ENCODE measurements at places on chromosomes 6 and 20.

DNA sequence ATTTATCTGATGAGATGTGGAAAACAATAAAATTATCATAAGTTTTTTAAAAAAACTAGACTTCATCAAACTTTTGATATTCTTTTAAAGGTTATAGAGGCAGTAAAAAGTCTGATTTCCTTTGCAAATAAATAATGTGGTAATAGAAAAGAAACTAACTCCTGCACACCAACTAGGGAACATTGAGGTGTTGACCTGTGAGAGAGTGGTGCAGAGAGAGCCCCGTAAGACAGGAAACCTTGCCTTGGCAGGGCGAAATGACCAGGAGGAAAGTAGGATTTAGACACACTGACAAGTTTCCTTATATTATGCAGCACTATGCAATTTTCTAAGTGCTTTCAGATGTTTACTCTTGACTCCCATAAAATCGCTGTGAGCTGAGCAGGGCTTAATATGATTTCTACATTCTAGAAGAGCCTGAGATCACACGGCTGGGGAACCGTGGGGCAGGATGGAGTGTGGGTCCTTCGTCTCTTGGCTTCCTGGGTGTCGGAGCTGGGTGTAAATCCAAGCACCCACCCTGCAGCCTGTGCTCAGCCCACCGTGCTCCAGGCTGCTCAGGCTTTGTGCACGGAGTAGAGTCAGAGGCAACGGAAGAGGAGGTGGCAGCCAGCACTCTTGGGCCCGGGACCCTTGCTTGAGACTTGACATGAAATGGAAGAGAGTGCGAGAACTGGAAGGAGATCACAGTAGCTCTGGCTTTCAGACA lies 61.3 kb upstream of the FOXQ1 start:
- no peak for DNase-seq

- DNase-seq, result no peak
Observed at GRCh38 chr6:16450821-16451220, 212.4 kb downstream of the GMPR start.

GRCh38 chr6:144776031-144776819 lies 491.1 kb downstream of the UTRN start:
- DNase-seq, result no peak

DNA sequence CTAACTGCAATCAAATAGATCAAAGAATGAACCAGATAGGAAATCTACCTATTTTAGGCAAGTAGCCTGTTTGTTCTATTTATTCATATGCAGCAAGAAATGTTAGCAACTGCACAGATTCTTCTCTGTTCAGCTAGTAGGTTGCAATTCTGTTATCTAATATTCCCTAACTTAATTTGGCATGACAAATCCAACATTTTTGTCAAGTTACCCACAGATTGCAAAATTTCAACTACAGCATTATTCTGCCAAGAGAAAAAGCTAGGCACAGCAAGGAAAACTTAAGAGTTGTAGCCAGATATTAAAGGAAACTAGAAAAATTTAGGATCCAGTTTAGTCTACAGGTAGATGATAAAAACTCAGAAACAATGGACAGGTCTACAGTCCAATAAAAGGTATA lies 104.4 kb upstream of the SYNCRIP start:
- DNase-seq, result no peak

- no peak for DNase-seq
Observed at GRCh38 chr6:41325446-41326066, 9.9 kb upstream of the NCR2 start.

- no peak for DNase-seq
Observed at GRCh38 chr20:13855613-13856012, 70.8 kb downstream of the NDUFAF5 start.

GRCh38 chr6:35282472-35282871 lies 15.1 kb upstream of the DEF6 start:
- no peak for DNase-seq

DNA sequence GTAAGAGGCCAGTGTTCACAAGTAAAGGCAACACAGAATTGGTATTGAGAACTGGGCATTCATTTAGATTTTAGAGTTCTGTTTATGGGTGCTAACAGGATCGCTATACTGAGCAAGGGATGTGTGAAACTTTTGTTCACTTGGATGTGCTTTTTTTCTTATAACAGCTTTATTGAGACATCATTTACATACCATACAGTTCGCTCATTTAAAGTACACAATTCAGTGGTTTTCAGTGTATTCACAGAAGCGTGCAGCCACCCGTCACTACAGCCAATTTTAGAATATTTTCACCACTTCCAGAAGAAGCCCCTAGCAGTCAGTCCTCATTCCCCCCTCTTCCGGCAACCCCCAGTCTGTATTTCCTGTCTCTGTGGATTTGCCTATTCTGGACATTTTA lies 48.7 kb downstream of the GFRA4 start:
- DNase-seq, result no peak

- DNase-seq, result no peak
Observed at GRCh38 chr6:40376113-40376650, 211.0 kb downstream of the LRFN2 start.

- no peak for DNase-seq
Observed at GRCh38 chr6:148799647-148800046, 52.8 kb downstream of the UST start.

DNA sequence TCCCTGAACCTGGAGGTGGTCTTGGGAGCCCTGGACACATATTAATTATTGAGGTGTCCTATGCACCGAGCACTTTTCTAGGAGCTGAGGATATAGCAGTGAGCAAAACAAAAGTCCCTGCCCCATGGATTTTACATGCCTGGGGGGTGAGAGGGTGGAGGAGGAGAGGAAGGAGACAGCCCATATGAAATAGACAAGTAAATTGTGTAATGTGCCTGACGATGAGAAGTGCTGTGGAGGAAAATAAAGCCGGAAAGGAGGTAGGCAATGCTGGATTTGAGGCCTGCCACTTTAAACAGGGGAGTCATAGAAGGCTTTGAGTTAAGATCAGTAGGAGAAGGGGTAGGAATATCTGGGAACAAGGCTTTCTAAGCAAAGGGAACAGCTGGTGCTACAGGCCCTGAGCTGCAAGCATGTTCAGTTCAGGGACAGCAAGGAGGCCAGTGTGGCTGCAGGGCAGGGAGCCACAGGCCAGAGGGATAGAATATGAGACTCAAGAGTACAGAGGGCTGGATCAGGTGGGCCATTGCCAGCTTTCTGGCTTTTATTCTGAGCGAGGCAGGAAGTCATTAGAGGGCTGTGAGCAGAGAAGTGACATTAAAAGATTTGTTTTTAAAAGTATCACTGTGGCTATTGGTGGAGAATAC lies 19.1 kb upstream of the MYLIP start:
- DNase-seq, result no peak

DNA sequence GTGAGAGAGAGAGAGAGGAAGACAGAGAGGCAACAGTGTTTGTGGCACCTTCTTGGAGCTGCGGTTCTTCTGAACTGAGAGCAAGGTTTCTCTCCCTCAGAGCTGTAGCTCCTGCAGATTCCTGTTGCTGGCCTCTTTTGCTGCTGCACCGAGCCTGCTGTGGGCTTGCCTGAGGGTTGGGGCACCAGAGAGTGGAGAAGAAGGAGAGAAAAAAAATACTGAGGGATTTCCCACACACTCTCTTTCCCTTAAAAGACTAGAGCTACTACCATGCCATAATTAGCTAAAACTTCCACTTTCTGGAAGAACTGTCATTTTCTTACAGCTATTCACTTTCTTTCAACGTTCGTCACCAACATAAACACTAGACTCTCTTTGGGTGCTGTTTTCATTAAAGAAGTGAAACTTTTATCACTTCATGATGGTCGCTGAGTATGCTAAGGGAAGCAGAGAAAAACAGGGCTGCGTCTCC lies 18.2 kb upstream of the ECI2 start:
- DNase-seq, result no peak

DNA sequence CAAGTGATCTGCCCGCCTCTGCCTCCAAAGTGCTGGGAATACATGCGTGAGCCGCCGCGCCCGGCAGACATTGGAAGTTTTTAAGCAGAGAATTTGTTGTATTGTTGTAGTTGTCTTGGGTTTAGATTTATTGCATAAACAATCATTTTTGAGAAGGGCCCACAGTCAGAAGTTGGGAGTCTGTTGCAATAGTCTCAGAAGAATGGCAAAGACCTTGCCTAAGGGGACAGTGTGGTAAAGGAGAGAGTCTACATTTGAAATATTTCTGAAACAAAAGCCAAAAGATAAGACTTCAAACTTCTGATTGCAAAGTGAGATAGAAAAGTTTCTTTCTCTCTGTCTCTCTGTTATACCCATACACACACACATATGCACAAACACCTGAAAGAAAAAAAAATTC lies 22.5 kb downstream of the HFE start:
- DNase-seq, result no peak

GRCh38 chr6:34562861-34563512 lies 6.9 kb upstream of the SPDEF start:
- DNase-seq, result no peak

DNA sequence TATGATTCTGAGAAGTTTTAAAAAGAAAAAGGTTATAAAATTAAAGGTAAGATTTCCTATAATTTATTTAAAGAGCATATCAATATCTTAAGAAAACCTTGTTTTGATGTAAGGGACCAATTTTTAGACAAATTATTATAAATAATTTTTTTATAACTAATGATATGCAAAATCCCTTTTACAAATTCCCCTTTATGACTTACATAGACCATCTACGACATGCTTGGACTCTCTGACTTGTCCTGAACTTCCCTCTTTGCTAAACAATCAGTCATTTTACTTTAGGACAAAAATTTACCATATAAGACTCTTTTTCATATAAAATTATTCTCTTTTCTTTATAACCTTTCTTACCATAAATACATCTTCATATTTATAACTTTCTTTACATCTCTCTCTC lies 15.3 kb upstream of the ANGPT4 start:
- DNase-seq, result no peak

DNA sequence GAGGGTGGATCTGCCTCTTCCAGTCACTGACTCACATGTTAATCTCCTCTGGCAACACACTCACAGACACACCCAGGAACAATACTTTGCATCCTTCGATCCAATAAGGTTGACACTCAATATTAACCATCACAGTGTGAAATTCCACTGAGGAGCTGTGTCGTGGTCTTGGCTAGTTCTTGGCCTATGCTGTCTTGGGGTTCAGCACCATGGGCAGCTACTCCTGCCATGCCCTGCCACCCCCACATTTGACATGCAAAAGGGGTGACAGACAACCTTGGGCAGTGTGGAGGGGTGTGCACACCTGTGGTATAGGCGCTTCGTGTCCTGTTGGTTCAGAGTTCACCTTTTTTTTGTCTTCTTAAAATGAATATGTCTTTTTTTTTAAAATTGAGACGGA lies 25.8 kb downstream of the ANKRD6 start:
- no peak for DNase-seq

- DNase-seq, result no peak
Observed at GRCh38 chr6:118787724-118788423, 106.1 kb upstream of the ASF1A start.

- DNase-seq, result no peak
Observed at GRCh38 chr6:29809249-29809648, 18.4 kb upstream of the HLA-G start.

DNA sequence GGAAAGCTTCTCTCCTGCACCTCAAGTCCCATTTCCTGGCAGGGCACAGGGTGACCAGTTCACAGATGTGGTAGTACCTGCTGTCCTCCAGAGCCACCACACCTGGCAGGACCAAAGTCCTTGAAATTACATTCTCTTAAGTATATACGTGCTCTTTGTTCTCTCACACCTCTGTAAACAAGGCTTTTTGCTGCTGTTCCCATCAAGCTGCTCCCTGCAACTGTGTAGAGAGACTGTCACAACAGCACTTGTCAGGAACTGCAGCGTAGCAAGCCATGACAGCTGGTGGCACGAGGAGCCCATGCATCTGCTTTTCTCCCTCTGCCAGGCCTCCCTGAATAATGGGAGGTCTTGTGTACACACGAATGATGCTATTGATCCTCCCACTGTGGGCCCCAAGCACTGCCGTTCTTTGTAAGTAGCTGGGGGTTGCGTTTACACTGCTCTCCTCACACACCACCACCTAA lies 431.8 kb downstream of the CD83 start:
- DNase-seq, result no peak

GRCh38 chr20:19284400-19285178 lies 72.1 kb downstream of the SLC24A3 start:
- DNase-seq, result no peak

DNA sequence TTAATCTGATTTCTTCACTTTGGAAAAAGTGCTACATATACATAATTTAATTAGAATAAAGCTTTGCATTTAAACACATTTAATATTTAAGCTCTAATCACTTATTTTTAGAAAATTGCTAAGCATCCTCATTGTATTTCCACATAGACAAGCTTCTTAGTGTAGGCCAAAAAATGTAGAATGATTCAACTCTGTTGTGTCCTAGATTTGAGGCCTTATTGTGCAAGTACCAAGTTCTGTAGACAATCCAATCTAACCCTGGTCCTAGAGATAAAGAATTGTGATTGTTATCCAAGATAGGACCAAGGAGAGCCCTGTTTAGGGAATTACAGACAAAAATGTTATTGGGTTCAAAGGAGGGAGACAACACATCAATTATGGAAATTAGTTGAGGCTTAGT lies 27.6 kb downstream of the MRAP2 start:
- no peak for DNase-seq

GRCh38 chr20:18721551-18722115 lies 92.0 kb upstream of the SCP2D1 start:
- DNase-seq, result no peak

DNA sequence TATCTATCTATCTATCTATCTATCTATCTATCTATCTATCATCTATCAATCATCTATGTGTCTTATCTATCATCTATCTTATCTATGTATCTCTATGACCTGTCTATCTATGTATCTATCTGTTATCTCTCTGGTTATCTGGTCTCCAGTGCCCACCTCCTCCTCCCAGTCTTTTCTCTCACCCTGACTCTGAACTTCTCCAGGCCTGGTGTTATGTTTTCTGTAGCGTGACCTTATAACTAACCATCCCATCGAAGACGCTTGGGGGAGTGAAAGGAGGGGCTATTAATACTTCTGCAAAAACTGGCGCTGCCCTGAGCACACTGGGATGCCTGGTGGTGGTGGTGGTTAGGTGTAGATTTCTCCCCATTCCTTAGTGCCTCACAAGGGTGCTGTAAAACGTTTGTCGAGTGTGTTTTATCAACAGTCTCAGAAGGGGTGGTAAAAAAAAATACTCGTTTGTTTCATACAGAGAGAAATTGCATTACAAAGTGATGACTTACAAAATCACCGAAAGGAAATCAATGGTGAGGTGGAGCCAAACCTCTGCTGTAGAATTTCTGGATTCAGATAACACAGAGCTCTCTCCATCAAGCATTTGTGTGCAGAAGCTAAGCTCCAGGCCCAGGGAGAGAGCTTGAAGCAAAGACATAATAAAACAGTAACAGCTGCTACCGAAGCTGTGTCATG lies 156.2 kb downstream of the BCAS1 start:
- DNase-seq, result no peak

DNA sequence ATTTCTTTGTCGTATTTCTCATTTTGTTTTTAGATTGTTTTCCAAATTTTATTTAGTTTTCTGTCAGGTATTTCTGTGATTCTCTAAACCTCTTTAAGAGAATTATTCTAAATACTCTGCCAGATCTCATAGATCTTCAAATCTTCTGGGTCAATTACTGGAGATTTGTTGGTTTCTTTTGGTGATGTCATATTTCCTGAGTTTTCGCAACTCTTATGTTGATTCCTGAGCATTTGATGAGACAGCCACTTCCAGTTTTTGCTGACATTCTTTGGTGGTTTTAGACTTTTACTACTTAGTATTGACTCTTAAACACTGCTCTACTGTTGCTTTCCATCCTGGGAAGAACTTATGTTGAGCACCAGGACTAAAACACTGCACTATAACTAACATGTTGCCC lies 21.9 kb downstream of the ADGB start:
- no peak for DNase-seq

- no peak for DNase-seq
Observed at GRCh38 chr6:15026832-15027231, 219.0 kb upstream of the JARID2 start.

- no peak for DNase-seq
Observed at GRCh38 chr6:31768363-31769257, 6.2 kb downstream of the SAPCD1 start.

Measured in stimulated activated CD8-positive, alpha-beta memory T cell treated with anti-CD3 and anti-CD28 coated beads, Interleukin-15, amount 100 ng/mL, for 1 hour (primary cell).